ENCODE measurements at places on chromosomes 13 and 19. TPM values are rescaled to one million over a fixed set of nuclear protein-coding genes. Genes with fewer than 3 reads are reported as not detected.

ZIM2 gene
- total RNA-seq, result not detected

TRPC4 gene
- not detected for total RNA-seq

GGN gene
- total RNA-seq, result 0.79 TPM

ZNF761 gene
- total RNA-seq, result 20.0 TPM

THSD8 gene
- 23.9 TPM for total RNA-seq

FRY gene
- 118 TPM for total RNA-seq

CD70 gene
- total RNA-seq, result not detected

KLK2 gene
- total RNA-seq, result not detected

FFAR2 gene
- not detected for total RNA-seq

MIPEP gene
- 40.8 TPM for total RNA-seq

ACTN4 gene
- total RNA-seq, result 658 TPM

ATP4A gene
- total RNA-seq, result not detected

CDC42EP5 gene
- 8.6 TPM for total RNA-seq

CERS1 gene
- 19.0 TPM for total RNA-seq

FBN3 gene
- total RNA-seq, result 15.0 TPM

NRTN gene
- total RNA-seq, result 2.6 TPM

ZNF534 gene
- total RNA-seq, result not detected

DNA sequence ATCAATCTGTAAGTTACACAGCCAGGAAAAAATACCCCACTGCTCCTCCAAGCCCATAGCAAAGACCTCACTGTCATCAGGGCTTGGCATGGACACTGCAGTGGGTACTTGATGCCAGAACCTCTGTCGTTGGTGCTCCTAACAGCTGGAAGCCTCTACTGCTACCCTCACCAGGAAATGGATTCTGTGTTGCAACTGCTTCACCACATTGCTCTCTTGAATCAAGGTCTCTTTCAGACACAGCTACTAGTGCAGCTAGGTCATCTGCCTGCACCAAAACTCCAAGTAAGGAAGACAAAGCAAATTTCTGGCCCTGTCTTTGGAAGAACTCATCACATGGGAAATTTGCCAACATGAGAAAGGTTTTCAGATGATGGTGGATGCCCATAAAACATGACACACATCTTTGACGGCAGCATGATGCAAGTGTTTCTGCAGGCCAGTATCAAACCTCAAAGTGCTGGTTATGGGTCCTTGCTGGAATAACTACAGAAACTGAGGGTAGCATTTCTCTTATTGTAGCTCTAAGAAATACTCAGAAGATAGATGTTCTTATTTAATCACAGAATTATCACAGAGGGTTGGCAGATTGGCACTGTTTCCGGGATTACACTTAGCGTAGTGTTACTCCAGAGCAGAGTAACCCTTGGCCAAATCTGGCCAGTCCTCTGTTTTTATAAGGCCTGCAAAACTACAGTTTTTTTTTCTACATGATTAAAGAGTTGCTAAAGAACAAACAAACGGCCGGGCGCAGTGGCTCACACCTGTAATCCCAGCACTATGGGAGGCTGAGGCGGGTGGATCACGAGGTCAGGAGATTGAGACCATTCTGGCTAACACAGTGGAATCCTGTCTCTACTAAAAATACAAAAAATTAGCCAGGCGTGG is 12.9 kb upstream of the PCCA start:
- DNase-seq, result no peak

DNA sequence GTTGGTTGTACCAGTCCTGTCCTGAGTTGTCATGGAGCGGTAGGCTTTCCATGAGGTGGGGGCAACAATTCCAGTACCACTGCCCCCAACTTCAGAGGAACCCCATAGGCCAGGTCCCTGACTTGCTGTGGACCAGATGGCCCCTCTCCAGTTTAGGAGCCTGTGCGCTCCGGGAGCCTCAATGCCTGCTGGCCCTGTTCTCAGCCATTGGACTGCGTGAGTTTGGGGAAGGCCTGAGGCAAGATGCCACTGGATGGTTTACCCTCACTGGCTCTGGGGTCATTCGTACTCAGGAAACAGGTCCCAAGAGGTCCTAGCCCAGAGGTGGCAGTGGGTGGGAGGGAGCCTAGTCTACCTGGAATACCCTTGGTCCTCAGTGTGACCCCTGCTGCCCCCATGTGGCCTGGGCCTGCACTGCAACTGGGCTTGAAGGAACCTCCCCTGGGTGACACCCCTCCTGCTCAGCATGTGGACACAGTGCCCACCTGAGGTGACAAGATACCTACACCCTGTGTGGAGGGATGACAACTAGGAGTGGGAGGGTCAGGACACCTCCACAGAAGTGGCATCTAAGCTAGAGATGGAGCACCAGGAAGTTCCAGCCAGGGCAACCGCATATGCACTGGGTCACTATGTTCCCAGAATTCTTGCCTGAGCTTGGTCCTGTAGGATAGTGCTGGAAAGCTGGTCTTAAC is 6.0 kb upstream of the PRR19 start:
- peak; percentile 95 for DNase-seq

- no peak for DNase-seq
Measured at GRCh38 chr13:38530492-38530891, 156.4 kb upstream of the FREM2 start.

- no peak for DNase-seq
Measured at GRCh38 chr19:21751384-21751783, 16.0 kb downstream of the ZNF100 start.

- DNase-seq, result no peak
Measured at GRCh38 chr13:32903720-32904119, 112.5 kb upstream of the KL start.

- peak; percentile 44 for DNase-seq
Measured at GRCh38 chr13:25980255-25980654, 71.6 kb downstream of the SHISA2 start.

- DNase-seq, result no peak
Measured at GRCh38 chr13:113533161-113533840, 42.8 kb upstream of the DCUN1D2 start.

GRCh38 chr13:73299787-73300186 is 241.0 kb downstream of the KLF5 start:
- DNase-seq, result no peak

- no peak for DNase-seq
Measured at GRCh38 chr13:77565635-77566034, 30.1 kb downstream of the SCEL start.

DNA sequence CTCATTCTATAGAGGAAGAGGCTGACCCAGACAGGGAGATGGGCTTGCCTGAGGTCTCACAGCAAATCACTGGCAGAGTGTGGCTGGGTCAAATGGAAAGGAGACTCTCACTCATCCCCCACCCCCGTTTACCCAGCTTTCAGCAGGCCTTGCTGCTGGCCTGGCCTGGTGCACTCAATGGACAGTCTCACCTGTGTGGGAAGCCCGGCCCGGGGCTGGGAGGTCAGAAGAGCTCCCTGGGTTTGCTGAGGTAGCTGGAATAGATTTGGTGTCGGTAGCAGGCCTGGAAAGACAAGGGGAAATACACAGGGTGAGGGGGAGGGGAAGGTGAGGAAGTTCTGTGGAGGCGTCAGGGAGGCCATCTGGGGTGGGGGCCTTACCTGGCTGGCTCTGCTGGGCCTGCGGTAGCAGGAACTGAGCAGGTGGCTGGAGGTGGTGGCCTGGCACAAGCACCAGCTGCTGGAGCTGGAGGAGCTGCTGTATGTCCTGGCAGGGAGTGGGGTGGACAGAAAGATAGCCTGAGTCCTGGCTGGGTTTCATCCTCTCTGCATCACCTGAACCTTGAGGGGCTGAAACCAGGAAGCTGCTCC is 23.5 kb downstream of the ZNF574 start:
- no peak for DNase-seq

DNA sequence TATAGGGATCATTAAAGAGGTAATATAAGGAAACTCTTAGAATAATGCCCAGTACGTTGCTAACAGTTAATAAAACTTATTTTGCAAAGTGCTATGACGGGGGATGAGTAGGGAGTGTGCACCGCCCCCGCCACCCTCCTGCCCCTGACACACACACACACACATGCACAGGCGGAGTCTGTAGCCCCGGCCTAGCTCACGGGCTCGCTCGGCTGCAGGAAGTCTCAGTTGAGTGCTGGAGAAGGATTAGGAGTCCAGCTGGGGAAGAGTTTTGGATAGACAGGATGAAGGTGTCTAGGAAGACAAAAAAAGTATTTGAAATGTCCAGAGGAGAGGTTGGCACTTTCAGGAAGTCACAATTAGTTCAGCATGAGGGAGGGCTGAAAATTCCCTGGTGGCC is 21.5 kb downstream of the GSX1 start:
- DNase-seq, result no peak

- DNase-seq, result no peak
Measured at GRCh38 chr19:29704562-29705558, 10.2 kb downstream of the C19orf12 start.

- DNase-seq, result peak; percentile 78
Measured at GRCh38 chr19:48403606-48404005, 10.1 kb downstream of the GRIN2D start.

- DNase-seq, result no peak
Measured at GRCh38 chr19:39327363-39328045, 6.8 kb upstream of the LRFN1 start.

DNA sequence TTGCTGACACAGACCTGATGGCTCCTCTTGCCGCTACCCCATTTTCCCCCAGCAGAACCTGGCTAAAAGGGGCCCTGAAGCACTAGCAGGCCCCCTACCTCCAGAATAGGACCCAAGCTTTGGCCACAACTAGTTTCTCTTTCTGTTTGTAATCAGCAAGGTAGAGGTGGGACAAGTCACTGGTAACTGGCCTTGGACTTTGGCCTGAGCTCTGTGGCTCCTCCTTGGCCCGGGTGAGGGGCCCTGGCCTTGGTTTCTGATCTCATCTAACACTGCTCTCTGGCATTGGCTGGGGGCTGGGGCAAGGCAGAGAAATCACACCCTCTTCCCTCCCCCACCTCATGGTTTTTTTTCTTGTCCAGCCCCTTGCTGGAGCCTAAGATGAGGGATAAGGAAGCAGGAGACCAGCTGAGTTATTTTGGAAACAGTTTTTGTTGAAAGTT is 2.1 kb downstream of the CALM3 start:
- peak; percentile 89 for DNase-seq

GRCh38 chr19:16599655-16600346 is 27.6 kb upstream of the SLC35E1 start:
- no peak for DNase-seq

DNA sequence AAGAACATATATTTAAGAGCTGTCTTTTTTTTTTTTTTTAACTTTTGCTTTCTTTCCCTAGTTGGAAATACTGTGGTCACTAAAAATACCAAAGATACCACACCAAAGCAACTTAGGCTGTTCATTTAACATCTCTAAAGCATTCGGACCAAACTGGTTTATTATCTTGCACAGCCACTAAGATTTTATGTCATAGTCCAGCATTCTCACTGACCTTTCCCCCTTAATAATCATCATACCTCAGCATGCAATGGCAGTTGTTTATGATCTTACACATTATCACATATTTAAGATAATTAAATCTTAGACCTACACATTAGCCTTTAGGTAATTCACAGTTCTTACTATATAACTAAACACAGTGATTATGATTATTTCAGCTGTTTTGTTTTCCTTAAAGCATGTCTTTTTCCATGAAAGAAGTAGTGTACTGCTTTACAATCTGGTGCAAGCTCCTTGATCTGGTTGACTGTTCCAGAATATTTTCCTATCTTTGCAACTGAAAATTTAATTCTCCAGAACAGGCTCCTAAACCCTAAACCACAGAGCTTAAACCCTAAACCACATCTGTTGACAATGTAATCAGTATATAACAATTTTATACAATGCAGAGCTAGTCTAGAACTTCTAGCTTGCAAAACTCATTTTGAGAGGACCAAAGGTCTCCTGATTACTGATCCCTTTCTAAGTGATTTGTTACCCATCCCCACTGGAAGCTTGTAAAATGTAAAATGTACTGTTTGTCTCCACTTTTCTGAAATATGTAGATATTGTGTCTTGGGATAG is 74.2 kb downstream of the CDK8 start:
- DNase-seq, result no peak

GRCh38 chr19:51760697-51761356 is at the start of gene FPR2:
FPR2 (plus strand) TSS chr19:51761180; CDS start chr19:51768659, 7,479 bp downstream.
- DNase-seq, result no peak

GRCh38 chr19:37077501-37077933 is 716 bp upstream of the ZNF420 start:
- no peak for DNase-seq

DNA sequence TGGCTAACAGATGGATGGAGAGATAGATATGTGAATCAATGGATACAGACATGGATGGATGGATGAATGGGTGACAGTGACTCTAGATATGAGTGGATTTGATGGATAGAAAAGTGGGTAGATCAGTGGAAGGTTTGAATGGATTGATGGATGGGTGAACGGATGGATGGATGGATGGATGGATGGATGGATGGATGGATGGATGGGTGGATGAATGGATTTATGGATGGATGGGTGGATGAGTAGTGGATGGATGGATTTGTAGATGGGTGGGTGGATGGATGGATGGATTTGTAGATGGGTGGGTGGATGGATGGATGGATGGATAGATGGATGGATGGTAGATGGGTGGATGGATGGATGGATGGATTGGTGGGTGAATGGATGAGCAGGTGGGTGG is 6.8 kb downstream of the CELF5 start:
- no peak for DNase-seq

DNA sequence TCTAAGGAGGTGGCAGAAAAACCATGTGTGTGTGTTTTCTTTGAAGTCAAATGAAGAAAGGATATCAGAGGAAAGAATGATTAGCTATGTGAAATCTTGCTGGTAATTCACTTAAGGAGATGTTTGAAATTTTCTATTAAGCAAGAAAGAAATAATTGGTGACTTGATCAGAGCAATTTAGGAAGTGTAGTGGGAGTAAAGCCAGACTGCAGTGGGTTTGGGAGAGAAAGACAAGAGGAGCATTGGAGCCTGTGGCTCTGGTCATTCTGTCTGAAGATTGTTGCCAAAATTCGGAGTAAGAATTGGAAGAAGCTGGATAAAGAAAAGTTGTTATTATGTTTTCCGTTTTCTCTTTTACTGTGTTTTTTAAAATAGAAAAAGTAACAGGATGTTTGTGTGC is 640.5 kb downstream of the GPC5 start:
- no peak for DNase-seq

GRCh38 chr13:27583645-27584044 is 36.7 kb downstream of the LNX2 start:
- no peak for DNase-seq

DNA sequence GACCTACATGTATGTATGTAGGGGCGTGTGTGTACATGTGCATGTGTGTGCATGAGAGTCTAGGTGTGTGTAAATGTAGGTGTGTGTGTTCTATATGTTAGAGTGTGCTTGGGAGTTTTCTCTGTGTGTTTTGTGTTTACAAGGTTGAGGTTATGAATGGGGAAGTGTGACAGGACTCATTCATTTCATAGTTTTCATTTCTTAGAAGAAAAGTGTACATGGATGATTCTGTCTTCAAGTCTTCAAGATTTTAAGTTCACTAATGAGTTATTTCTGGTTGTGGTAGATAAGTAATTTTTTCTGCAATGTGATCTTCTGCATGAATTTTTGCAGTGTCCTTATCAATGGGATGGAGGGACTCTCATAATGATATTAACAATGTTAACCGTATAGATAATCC is 118.2 kb upstream of the SLC10A2 start:
- DNase-seq, result no peak

DNA sequence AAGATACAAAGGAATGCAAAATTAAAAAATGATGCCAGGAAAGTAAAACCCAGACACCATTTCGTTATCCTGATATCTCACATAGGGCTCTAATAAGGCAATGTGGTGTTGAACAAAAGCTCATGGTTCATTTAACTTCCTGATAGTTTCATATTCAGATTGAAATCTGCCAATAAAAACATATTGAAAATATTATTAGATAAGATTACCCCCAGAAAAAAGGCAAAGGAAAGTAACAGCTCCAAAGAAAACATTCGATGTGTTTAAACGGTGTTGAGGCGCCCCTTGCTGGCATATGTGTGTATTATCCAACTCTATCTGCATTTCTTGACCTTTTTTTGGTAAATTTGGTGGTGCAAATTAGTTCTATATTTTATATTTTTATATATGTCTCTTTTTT is 75.9 kb downstream of the ESD start:
- DNase-seq, result peak; percentile 53

Data from Caco-2 (cell line).